ENCODE measurements at places on chromosomes 2 and 18. TPM values are rescaled to one million over a fixed set of nuclear protein-coding genes. Genes with fewer than 3 reads are reported as not detected.

The PPP1R1C gene
- total RNA-seq = not detected

The CD226 gene
- total RNA-seq = 4.9 TPM

The GCA gene
- total RNA-seq = 24.6 TPM

The OSR1 gene
- total RNA-seq = 34.1 TPM

The ASPRV1 gene
- 4.5 TPM for total RNA-seq

The ACTG2 gene
- total RNA-seq = 108 TPM

GRCh38 chr2:219155054-219155644 lies 5.5 kb downstream of the NHEJ1 start:
- no peak overlapping the region for H3K4me3 ChIP-seq
- no peak overlapping the region for H3K27ac ChIP-seq
- H3K27me3 ChIP-seq = no peaks in the 10 kb centered on the region
- H3K36me3 ChIP-seq = no peaks in the 10 kb centered on the region
- H3K4me1 ChIP-seq = no peaks in the 10 kb centered on the region

GRCh38 chr2:234245945-234246344 lies 195.4 kb downstream of the SPP2 start:
- DNase-seq = no peak
- no peaks in the 10 kb centered on the region for H3K36me3 ChIP-seq
- no peak overlapping the region for H3K4me3 ChIP-seq

GRCh38 chr18:14945984-14946383 lies 198.0 kb downstream of the ANKRD30B start:
- no peaks in the 10 kb centered on the region for H3K36me3 ChIP-seq
- H3K4me1 ChIP-seq = no peaks in the 10 kb centered on the region
- H3K27me3 ChIP-seq = no peaks in the 10 kb centered on the region
- no peak for DNase-seq
- H3K27ac ChIP-seq = no peak overlapping the region

DNA sequence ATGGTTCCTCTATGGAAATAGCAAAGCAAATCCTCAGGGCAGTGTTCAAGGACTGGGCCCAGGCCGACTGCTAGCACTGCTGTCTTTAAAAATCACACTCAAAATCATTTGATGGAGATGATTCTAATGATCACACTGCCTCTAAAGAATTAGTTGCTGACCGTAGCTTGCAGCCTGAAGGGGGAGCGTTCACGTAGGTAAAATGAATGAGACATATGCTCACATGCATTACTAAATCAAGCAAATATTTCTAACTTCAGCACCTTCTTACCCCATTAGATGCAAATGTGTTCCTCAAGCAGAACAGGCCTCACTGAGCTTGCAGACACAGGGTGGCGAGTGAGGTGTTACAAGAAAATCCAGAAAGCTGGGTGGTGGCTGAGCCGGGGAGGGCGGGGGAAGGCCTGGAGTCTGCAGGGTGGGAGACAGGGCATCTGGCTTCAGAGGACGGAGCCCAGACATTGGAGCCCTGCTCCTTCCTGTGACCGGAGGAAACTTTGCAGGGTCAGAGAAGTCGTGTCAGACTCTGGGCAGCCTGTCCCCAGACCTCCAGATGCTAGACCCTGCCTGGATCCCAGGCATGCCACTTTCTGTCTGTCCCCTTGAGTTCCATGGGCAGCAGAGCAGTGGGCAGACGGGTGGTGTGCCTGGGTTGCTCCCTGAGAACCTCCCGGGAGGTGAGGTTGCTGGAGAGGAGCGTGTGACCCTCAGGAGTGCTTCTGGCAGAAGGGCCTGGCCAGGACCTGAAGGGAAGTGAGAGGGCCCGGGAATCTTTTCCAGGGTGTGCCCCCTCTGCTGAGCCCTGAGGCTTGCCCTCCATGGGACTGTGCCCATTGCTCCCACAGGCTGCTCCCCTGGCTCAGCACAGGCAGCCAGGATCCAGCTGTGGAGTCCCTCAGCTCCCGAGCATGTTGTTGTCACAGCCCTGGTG lies 7.1 kb upstream of the NPPC start:
- no peaks in the 10 kb centered on the region for H3K27me3 ChIP-seq

GRCh38 chr2:69693775-69694450 lies 48.0 kb upstream of the ANXA4 start:
- H3K36me3 ChIP-seq = no peaks in the 10 kb centered on the region
- DNase-seq = no peak
- no peak overlapping the region for H3K4me3 ChIP-seq
- H3K27me3 ChIP-seq = no peaks in the 10 kb centered on the region

GRCh38 chr18:77708826-77709506 lies 459.3 kb downstream of the GALR1 start:
- no peaks in the 10 kb centered on the region for H3K27me3 ChIP-seq
- H3K27ac ChIP-seq = no peak overlapping the region
- no peaks in the 10 kb centered on the region for H3K4me1 ChIP-seq
- no peak for DNase-seq
- no peak overlapping the region for H3K4me3 ChIP-seq

DNA sequence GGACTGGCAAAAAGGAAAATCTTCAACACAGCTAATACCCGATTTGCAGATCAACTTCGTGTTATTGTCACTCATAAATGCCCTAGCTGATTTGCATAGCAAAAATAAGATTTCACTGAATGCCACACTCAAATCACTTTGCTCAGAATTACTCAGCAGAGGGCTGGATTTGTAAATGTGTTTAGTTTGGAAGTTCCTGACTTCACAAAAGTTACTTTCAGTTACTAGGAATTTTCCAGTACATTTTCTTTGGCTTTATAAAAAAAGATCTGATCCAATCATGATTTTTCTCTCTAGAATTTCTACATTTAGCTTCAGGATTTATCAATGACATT lies 433.3 kb upstream of the ID2 start:
- H3K27me3 ChIP-seq = no peaks in the 10 kb centered on the region
- H3K27ac ChIP-seq = peak overlapping the region; percentile 61
- no peak for DNase-seq
- H3K4me1 ChIP-seq = no peaks in the 10 kb centered on the region
- H3K36me3 ChIP-seq = no peaks in the 10 kb centered on the region

- H3K4me3 ChIP-seq = no peak overlapping the region
- no peaks in the 10 kb centered on the region for H3K4me1 ChIP-seq
- H3K27me3 ChIP-seq = no peaks in the 10 kb centered on the region
- no peak for DNase-seq
- H3K27ac ChIP-seq = no peak overlapping the region
Observed at GRCh38 chr2:181367906-181368435, 89.2 kb upstream of the ITGA4 start.

DNA sequence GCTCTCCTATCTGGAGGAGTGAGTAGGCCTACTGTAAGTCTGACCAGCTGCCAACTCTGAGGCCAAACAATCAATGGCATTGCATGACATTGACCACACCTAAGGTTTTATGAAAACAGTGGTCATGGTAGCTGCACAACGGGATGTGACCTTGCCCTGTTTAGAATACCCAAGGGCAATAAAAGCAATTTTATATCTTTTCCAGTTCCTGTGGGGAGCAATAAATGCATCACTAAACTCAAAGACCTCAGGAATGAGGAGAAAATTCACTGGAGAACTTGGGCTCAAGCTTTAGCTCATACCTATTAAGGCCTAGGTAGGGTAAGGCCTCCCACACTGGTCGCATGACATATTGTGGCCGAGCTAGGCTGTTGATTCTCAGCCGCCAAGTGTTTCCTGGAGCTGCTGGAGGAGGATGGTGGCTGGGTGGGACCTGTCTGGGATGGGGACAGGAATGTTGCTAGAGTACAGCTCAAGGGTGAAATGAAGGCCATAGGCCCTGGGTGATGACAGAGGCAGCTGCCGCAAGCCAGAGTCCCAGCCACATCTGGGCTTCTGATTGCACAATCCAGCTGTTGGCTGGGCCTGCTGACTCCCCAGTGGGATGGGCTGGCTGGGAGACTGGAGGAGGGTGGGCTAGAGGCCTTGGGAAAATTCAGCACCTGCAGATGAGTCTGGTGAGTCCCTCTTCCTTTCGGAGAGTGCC lies 313.7 kb downstream of the CYP26B1 start:
- H3K4me1 ChIP-seq = no peaks in the 10 kb centered on the region
- no peak for DNase-seq
- H3K4me3 ChIP-seq = no peak overlapping the region
- no peaks in the 10 kb centered on the region for H3K27me3 ChIP-seq

DNA sequence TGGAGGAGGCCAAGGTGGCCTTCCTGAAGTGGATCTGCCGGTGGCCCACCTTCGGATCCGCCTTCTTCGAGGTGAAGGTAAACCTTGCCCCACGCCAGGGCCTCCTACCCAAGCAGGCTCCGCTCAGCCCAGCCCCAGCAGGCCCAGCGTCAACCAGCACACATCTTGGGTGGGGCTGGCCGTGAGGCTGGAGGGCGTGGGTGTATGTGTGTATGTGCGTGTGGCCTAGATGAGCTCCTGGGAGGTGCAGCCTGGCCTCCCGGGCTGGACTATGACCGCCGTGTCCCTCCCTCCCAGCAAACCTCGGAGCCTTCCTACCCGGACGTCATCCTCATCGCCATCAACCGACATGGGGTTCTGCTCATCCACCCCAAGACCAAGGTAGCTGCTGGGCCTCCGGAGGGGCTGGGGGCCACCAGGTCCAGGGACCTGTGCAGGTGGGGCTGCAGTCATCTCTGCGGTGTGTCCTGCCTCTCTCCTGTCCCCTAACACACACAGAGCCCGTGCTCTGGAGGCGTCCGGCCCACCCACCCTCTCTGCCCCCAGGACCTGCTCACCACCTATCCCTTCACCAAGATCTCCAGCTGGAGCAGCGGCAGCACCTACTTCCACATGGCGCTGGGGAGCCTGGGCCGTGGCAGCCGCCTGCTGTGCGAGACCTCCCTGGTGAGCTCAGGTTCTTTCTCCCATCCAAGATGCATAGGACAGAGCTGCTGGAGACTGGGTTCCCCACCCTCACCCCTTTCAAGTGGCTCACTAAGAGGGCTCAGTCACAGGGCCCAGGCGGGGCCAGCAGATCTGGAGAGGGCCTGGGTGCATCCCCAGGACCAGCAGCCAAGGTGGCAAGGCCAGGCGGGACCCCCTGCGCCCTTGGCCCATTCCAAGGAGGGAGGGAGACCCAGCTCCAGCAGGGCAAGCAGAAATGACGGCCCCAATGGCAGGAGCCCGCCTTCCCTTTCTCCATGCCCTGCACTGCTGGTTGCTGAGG lies 9.4 kb upstream of the GPR17 start:
- no peaks in the 10 kb centered on the region for H3K36me3 ChIP-seq
- peaks cover 3% of the 10 kb centered on the region for H3K4me1 ChIP-seq
- no peak overlapping the region for H3K4me3 ChIP-seq
- no peaks in the 10 kb centered on the region for H3K27me3 ChIP-seq

GRCh38 chr2:146477383-146477782 lies 1367.4 kb upstream of the ACVR2A start:
- no peaks in the 10 kb centered on the region for H3K36me3 ChIP-seq
- no peak overlapping the region for H3K27ac ChIP-seq
- no peak for DNase-seq
- H3K4me3 ChIP-seq = no peak overlapping the region
- no peaks in the 10 kb centered on the region for H3K27me3 ChIP-seq
- H3K4me1 ChIP-seq = no peaks in the 10 kb centered on the region

DNA sequence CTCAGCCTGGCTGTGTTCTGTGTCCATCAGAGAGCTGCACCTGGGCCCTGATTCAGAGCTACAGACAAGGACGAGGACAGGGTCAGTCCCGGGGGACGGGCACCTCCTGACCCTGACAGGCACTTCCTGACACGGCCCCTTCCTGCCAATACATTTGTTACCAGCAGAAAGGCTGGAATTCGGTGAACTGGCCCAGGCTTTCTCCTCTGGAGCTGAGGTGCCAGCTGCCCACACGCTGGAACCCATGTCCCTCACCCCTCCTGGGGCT lies 12.3 kb upstream of the ZNF519 start:
- H3K4me1 ChIP-seq = no peaks in the 10 kb centered on the region
- no peaks in the 10 kb centered on the region for H3K36me3 ChIP-seq
- H3K4me3 ChIP-seq = no peak overlapping the region
- H3K27ac ChIP-seq = no peak overlapping the region
- DNase-seq = no peak
- no peaks in the 10 kb centered on the region for H3K27me3 ChIP-seq

GRCh38 chr2:123953846-123954245 lies 71.2 kb upstream of the CNTNAP5 start:
- no peak overlapping the region for H3K27ac ChIP-seq
- no peaks in the 10 kb centered on the region for H3K4me1 ChIP-seq
- no peak for DNase-seq

DNA sequence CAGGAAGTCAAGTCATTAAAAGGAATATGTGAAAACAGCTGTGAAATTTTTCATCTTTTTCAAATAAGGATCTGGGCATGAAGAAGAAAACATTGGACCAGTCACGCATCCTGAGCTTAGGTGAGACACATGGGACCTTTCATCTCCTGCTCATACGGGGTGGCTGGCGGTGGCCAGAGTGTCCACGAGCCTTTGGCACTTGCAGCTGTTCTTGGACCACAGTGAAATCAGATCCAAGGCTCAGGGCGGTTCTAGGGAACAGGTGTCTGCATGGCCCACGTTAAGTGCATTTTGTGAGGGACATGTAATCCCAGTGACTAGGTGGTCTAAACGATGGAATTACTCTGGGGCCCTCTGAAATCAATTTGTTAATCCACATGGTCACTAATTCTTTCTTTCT lies 212.7 kb upstream of the COPS8 start:
- no peak overlapping the region for H3K4me3 ChIP-seq
- no peak overlapping the region for H3K27ac ChIP-seq
- DNase-seq = no peak
- H3K27me3 ChIP-seq = no peaks in the 10 kb centered on the region

Measured in breast epithelium (tissue), 4 donors.